Gastrocnemius medialis (tissue), 4 donors: ENCODE measurements at places on chromosomes 7 and 10. TPM values are rescaled to one million over a fixed set of nuclear protein-coding genes. Genes with fewer than 3 reads are reported as not detected.
A peak's percentile ranks its signal among the peaks of the same experiment; 100 is the strongest.

DNA sequence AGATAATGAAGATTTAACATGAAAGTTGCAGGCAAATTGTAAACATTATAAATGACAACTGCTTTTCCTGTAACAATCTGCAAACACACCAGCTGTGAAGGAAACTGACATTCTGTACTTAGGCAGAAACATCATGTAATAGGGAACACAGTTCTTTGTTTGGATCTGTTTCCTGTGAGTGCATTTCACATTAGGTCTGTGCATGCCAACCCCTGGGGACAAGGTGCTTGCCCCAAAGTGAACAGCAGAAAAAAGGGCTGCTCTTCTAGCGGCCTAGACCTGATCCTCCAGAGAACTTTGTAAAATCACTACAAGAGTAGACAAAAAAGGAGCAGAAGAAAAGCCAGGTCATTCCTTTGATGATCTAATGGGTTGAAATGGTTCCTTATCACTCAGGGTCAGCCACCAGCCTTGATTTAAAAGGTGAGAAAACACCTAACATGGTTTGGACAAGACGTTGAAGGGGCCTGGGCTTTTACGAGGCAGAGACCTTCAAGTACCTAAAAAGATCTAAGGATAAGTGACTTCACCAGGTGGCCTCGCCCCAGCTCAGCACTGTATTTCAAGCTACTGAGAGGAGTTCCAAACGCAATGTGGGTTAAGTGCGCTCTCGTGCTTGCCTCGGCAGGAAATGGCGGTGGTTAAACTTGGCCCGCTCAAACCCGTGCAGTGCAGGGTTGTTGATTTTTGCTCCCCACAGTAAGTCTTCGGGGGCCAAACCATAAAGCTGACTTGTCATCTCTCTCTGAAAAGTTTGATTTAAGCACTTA lies 249.7 kb downstream of the CREB5 start:
- no peak for DNase-seq

- no peak for DNase-seq
Observed at GRCh38 chr7:126658684-126659083, 594.1 kb downstream of the GRM8 start.

RNF133 gene
- not detected for total RNA-seq

DNA sequence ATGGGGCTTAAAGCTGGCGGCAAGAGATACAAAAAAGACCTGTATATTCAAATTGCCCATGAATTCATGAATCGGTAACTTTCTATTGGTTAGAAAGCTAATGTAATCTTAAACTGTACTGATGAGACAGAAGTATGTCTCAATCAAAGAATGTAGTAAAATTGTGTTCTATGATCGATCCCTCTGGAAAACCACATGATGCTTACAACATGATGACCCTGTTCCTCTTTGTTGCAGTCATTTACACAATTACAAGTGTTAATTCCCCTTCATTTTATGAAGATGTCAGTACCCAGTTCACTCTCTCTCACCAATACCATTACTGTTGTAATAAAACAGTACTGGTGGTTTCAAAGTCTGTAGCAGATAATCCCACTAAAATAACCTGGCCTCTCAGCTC lies 10.1 kb downstream of the KIF5B start:
- no peak for DNase-seq

DNA sequence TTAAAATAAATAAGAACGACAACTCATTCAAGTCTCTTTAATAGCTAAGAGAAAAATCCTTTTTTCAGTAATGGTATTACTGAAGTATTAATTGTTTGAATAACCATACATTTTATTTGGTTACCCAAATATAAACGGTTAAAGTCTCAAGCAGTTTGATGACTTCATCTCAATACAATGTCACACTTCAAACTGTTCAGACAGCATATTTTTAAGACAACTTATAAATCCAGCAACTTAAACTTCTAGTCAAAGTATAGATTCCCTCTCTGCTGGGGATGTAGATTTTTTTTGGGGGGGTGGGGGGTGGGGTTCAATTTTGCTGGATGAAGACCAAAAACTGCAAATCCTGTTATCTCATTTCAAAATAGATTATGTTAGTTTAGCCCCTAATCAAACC lies 42.0 kb downstream of the GNA12 start:
- no peak for DNase-seq

PTPRN2 gene
- total RNA-seq, result 0.78 TPM

- no peak for DNase-seq
Observed at GRCh38 chr10:110765513-110766319, 106.0 kb upstream of the PDCD4 start.

- DNase-seq, result no peak
Observed at GRCh38 chr10:22682237-22683139, 31.9 kb downstream of the PIP4K2A start.

INMT gene
- total RNA-seq, result 8.6 TPM

TAS2R38 gene
- total RNA-seq, result not detected

DNA sequence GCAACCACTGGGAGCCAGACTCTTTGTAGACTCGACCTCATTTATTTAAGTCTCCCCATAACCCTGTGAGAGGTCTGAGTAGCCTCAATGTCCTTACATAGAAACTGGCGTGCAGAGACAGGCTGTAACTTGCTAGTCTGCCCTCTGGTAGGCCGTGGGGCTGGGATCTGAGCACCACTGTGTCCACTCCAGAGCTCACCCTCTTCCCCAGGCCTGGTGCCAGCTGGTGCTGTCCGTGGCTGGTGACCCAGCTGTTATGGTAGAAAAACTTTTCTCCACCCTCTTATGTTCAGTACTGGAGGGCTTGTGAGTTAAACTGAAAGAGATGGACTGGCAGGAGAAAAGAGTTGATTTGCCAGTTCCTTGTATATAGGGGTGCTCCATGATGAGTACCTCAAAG lies 41.9 kb downstream of the ADAMTS14 start:
- DNase-seq, result no peak

DNA sequence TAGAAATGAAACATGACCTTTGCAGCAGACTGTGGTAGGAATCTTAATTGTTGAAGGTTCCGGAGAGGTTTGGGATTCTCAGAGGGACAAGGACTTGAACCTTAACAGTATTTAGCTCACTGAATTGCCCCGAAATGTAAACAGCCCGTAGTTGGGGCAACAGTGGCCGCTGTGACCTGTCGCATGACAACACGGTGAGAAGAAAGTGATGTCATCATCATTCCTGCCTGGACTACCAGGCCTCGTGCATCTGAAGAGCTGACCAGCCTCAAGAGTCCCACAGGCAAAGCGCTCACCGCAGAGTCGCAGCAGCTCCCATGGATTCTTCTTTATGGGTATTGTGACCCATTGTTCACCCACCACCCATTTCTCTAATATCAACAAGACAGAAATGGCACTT lies 250.6 kb downstream of the KLF6 start:
- DNase-seq, result no peak

GRCh38 chr7:151459726-151460473 lies 20.0 kb upstream of the CRYGN start:
- peak; percentile 87 for DNase-seq

DNA sequence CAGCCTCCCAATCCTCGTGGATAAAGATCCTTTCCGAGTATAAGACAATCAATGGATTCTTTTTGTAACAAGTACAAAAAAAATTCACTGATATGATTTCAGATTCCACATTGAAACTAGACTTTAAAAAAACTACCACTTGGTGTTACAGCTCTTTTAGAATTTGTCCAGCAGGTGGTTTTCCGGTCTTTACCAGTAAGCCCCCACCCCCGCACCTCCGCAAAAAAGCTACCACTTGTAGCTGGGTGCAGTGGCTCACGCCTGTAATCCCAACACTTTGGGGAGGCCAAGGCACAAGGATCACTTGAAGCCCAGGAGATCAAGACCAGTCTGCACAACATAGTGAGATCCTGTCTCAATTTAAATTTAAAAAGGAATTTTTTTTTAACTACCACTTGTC lies 19.8 kb downstream of the IGF2BP3 start:
- DNase-seq, result no peak

GPR22 gene
- total RNA-seq, result not detected

DNA sequence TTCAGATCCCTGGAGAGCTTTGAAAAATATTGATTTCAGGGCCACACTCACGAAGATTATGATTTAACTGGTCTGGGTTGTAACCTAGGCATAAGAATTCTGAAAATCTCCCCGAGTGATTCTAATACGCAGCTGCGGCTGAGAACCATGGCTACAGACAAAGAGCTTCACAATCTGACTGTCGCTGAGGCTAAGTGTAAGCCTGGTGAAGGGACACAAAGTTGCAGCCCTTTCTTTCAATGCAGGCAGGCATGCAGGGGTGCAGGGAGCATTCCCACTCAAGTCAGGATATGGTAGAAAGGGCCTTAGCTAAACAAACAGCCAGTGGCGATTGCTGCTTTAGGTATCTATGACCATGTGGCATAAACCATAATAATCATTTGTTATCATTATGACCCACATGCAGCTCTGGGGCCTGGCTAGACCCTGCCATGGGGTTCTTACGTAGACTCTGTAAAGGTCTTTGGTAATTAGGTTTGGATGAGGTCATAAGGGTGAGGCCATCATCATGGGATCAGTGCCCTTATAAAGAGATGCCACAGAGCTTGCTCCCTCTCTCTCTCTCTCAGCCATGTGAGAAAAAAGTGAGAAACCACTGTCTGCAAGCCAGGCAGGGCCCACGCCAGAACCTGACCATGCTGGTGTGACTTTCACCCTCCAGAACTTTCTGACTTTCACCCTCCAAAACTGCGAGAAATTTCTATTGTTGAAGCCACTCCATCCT lies 88.4 kb upstream of the LANCL2 start:
- DNase-seq, result no peak

DNA sequence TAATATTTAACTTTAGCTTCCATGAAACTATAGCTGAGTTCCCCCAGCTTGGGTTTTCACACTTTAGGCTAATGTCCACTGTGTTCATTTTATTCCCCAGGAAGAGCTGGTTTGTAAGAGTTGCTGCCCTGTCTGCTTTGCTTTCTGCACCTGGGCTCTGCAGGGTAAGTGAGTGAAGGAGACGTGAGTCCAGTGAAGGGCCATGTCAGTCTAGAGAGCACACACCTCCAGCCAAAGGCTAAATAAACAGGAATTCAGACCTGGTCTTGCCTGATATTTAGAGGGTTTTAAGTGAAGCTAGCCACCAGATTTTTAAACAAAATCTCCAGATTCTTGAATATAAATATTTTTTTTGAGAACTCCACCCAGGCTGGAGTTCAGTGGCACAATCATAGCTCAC lies 24.5 kb upstream of the FZD1 start:
- no peak for DNase-seq

- DNase-seq, result no peak
Observed at GRCh38 chr7:1012004-1012715, 29.2 kb downstream of the CYP2W1 start.

DNA sequence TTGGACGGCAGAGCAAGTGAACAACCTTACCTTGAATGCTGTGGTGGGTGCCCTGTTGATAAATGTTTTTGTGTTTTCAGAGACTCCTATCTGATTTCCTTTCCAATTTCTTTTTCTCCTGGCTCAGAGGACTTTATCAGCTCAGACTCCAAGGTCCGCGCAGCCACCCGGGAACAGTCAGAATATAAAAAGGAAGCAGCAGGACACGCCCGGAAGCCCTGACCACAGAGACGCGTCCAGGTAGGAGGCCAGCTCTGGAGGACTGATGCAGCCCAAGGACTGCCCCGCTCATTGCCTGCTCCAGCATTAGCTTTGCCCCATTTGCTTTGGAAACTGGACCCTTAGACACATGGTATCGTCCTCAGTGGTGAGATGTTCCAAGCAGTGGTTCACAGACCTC lies 61.3 kb downstream of the TACC2 start:
- DNase-seq, result peak; percentile 9

- DNase-seq, result peak; percentile 95
Observed at GRCh38 chr10:124736491-124737136, 7.6 kb downstream of the FAM53B start.

TAS2R4 gene
- total RNA-seq, result 1.4 TPM

DNA sequence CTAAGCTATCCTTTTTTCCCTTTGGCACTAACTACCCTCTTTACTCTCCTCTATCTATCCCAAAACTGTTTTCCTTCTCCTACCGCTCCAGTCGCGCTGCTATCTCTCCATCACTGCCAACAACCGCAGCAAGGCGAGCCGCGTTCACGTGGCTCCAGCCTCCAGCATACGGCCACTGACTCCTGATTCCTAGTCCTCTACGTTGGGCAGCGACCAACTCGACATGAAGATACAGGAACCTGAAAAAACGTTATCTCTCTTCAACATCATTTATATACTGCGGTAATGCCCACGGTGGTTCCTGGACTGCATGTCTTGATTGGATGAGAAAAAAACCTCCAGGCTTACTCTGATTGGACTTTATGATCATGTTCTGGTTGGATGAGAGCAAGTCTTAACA lies 129.5 kb downstream of the ZNF716 start:
- DNase-seq, result no peak

GRCh38 chr7:7696458-7697119 lies 21.8 kb downstream of the RPA3 start:
- DNase-seq, result no peak

PNLIPRP2 gene
- not detected for total RNA-seq

GRCh38 chr10:35342183-35342753 lies 6.0 kb downstream of the CCNY start:
- DNase-seq, result no peak

FAM24B gene
- total RNA-seq, result not detected

EPHA1 gene
- total RNA-seq, result not detected

- no peak for DNase-seq
Observed at GRCh38 chr10:125727436-125727835, 7.9 kb downstream of the EDRF1 start.

DNA sequence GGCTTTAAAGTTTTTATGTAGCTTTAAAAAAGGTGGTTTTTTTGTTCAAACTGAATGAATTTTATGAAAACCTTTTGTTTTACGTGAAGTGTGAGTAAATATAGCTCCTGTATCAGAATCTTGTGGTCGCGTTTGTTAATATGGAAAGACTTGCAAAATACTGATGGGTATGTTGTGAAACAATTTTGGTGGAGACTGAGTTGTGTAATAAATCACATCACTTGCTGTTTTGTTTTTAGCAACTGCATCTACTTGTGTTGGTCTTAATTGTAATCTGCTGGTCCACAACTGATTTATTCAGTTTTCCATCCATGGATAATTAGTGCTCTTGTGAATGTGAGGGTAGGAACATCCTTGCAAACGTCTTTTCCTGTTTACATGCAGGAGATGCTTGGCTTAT lies 10.5 kb downstream of the PLXDC2 start:
- DNase-seq, result no peak

DNA sequence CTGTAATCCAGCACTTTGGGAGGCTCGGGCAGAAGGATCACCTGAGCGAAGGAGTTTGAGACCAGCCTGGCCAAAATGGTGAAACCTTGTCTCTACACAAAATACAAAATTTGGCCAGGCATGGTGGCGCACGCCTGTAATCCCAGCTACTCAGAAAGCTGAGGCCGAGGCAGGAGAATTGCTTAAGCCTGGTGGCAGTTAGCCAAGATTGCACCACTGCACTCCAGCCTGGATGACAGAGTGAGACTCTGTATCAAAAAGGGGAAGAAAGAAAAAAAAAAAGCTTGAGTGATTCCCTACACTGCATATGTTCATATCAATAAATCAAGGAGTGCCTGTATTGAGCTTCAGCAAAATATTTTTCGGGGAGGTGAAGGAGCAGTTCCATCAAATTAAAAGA lies 45.8 kb upstream of the SRRM3 start:
- DNase-seq, result peak; percentile 20
